Ureter (tissue), 1 donor: ENCODE measurements at places on chromosomes 1 and 21. TPM values are rescaled to one million over a fixed set of nuclear protein-coding genes. Genes with fewer than 3 reads are reported as not detected.

DNA sequence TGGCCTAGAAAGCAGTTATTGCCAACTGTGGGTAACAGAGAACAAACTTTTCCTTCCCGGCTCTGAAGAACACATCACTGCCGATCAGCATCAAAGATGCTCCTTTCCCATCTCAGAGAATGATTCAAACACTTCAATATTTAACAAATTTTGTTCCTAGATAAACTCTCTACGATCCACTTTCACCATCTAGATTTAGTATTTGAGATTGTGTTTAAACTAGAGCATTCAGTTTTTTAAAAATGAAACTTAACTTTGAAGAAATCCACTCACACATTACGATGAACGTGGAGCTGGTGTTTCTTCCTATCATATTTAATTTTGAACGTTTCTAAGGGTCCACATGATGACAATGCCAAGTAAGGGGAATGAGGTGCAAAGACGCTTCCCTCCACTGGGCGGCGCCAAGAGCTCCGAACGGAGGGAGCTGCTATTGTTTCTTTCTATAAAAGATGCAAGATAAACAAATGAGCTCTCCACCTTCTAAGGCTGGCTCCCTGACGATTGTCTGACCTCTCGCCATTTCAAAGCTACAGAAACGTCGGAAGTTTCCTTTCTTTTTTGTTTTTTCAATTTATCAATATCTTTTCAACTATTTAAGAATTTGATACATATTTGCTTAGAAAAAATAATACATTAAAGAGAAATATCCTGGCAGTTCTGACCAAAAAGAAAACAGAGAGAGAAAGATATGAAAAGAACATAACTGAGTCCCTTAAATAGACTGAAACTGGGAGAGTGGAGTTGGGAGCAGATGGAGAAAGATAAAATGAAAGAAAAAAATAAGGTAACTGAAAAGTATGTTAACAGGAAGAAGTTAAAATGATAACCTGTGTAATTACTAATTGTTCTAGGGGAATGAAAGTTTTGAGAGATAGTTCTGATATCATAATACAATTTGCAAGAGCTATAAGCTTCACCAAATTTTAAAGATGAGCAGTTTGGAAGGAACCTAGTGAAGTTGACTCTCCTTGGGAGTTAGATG is 4.4 kb upstream of the BARHL2 start:
- DNase-seq, result no peak

EFHD2 gene
- total RNA-seq, result 103 TPM

DNA sequence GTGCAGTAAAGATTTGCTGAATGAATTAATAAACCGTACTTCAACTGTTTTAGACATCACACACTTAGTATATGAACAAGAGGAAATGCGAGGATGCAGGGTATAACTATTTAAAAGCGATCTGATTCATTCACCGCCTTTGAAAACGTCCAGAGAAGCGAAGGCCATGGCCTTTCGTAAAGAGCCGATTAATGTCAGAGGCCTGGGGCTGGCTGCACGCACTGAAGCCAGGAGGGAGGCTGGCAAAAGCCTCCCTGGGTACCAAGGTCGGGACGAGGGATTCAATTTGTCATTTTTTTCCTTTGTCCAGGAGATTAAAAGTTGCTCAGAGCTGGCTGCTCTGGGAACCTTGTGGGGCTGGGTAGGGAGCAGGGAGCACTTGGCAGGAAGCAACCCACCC is 307.4 kb downstream of the NPHP4 start:
- no peak for DNase-seq

GRCh38 chr1:205532996-205533735 is 28.7 kb downstream of the CDK18 start:
- DNase-seq, result no peak

GRCh38 chr1:162372159-162373071 is 4.2 kb downstream of the SPATA46 start:
- DNase-seq, result no peak
